ENCODE measurements at places on chromosomes 11 and 22.
A peak's percentile ranks its signal among the peaks of the same experiment; 100 is the strongest.

GRCh38 chr11:13140028-13140870, 131.1 kb downstream of the RASSF10 start:
- peak; percentile 70 for DNase-seq

GRCh38 chr11:115965767-115966504, 461.7 kb upstream of the CADM1 start:
- DNase-seq, result no peak

GRCh38 chr22:44847380-44847779, 95.0 kb downstream of the ARHGAP8 start:
- DNase-seq, result no peak

- DNase-seq, result no peak
Observed at GRCh38 chr22:48222742-48223487, 1460.5 kb downstream of the TBC1D22A start.
